ENCODE measurements at places on chromosomes 3 and 15.

- no peak for DNase-seq
Measured at GRCh38 chr3:14472471-14473351, 67.4 kb downstream of the GRIP2 start.

DNA sequence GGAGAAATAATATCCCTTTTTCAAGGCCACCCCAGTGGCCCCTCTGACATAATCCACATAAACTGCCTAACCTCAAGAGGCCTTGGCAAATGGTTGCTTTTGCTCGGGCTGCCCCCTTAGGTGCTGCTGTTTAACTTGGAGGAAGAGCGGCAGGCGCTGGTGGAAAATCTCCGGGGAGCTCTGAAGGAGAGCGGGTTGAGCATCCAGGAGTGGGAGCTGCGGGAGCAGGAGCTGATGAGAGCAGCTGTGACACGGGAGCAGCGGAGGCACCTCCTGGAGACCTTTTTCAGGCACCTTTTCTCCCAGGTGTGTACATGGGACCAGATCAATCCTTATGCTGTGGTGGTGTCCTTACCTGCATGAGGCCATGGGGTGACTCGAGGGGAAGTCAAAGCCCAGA is 15.0 kb downstream of the DUOX1 start:
- DNase-seq: no peak

GRCh38 chr3:53153264-53153823 is 7.7 kb upstream of the PRKCD start:
- no peak for DNase-seq

DNA sequence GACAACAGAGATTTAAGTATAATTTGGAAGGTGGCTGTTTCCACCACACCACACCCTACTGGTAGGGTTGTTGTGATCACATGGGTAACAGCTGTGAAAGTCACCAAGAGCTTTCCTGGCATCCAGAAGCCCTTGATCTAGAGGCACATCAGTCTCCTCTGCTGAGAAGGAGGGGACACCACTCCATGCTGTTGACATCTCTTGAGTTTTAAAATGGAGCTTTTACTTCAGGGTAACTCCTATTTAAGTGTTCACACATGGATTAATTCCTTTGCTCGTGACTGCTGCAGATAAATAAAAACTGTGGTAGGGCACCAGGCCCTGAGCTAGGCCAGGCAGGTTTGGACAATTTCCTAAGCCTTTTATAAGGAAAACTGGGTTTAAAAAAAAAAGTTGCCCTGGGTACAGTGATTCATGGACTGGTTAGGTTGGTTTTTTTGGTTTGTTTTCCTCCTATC is 7.5 kb downstream of the EXOSC7 start:
- no peak for DNase-seq

DNA sequence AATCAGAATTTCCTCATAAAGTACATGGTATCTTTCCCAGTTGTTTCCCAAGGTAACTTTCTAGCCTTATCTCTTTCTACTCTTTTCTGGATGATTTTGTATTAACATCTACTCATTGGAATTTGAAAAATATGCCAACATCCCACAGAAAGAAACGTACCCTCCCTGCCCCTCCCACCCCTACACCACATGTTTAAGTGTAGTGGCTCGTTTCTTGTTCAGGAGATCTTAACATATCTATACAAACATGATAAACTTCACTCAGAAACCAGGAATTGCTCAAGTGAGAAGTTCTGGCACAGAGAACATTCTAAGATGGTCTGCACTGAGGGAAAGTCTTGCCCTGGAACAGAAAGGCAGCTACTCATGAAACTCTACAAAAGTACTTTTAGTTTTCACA is 404.7 kb downstream of the SOX2 start:
- DNase-seq: no peak

GRCh38 chr3:57018246-57018645 is 42.2 kb upstream of the SPATA12 start:
- DNase-seq: no peak

- peak; percentile 69 for DNase-seq
Measured at GRCh38 chr3:160941885-160942494, 163.2 kb downstream of the B3GALNT1 start.

DNA sequence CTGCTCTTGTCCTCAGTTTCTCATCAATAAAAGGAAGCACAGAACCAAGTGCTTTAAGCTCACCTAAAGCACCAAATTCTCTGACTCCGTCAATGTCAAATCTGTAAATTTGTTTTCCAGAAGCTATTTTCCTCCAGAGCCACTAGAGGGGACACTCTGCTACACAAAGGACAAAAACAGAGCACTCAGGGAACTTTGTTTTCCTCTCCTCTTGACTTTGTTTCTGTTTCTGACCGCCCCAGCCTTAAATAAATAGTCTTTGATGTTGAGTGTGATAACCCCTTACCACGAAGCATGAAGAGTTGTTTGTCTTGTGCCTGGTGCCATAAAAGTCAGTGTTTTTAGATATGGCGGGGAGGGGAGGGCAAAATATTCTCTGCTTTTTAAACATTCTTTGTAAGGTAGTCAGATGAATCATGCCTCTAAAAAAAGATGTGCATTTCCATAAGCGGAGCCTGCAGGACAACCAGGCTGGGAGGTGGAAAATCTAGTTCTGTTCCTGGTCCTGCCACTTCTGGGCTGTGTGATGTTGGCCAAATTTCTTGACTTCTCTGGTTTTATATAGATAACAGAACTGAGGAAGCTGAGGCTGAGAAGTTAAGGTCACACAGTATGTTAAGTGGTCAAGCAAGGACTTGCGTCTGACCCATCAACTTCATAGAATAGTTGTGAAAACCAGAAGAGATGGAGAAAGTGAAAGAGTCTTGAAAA is 7.3 kb upstream of the ZBTB38 start:
- peak; percentile 69 for DNase-seq

DNA sequence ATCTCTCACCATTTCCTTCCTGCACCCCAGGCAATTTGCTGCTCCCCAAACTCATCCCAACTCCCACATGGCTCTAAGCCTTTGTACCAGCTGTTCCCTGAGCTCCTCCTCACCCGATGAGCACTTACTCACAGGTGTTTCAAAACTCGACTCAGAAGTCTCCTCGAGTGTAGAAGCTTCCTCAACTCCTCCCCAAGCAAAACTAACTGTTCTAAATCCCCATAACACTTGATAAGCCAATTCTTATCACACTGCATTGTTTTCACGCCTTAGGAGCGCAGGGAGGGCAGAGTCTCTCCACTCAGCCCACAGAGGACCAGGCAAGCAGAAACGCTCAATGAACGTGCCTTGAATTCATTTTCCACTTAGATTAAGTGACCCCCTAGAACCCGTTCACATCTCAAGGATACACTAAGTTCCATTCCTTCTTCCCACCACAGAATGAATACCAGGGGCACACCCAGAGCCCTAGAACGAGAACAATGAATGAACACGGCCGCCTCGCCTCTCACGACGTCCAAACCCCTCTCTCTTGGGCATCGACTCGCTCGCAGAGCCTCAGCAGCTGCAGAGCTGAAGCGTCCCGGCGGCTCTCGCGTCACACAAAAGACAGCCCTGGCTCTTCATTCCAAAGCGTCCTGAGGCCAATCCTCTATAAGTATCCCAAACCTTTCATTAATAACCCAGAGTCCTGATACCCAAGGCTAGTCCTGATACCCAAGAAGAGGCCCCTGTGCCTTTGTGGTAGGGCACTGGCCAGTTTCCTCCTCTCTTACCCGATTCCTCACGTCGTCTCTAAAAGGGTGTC is 1.1 kb downstream of the RAF1 start:
- DNase-seq: peak; percentile 32

DNA sequence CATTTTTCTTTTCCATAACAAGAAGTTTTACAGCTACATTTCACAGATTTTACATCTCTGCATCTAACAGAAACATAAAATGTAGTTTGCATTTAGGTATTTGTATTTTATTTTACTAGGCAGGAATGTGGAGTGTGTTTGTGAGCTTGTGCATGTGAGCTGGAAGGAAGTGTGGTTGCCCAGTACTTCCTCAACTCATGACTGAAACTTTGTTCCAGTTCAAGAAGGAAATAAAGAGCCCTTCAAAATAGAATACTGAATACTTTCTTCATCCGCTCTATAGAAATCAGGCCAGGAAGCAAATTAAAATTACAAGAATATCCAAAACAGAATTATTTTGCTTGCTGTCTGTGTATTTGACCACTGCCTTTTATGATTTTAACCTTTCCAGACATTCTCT is 81.3 kb downstream of the CHL1 start:
- DNase-seq: no peak

- no peak for DNase-seq
Measured at GRCh38 chr15:26102365-26102764, 239.2 kb upstream of the ATP10A start.

GRCh38 chr3:152381881-152382295 is 113.2 kb downstream of the MBNL1 start:
- DNase-seq: no peak

GRCh38 chr15:73190189-73190601 is 137.9 kb downstream of the NEO1 start:
- DNase-seq: no peak

DNA sequence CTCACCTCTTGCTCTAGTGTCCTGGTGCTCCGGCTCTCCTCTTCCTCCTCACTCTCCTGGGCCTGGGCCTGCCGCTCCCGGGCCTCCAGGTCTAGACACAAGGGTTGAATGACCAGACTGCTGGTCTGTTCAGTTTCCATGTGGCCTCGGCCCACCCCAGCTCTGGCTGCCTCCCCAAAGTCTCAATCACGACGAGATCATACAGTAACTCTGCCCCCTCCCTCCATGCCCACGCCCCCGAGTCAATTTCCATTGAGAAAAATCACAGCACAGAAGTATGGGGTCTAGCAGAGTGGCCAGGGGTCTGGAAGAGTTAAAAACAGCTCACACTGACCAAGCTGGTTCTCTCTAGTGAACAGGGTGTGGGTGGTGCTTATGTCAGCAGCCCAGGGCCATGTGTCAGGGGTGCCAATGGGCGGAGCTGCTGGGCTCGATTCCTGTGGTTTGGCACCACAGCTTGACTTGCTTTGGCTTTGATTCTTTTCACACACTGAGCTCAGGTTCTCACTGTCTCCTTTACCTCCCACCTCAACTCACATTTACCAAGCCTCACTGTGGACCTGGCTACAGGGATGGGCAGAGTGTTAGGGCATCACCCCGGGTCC is 6.9 kb downstream of the C15orf62 start:
- DNase-seq: peak; percentile 69

DNA sequence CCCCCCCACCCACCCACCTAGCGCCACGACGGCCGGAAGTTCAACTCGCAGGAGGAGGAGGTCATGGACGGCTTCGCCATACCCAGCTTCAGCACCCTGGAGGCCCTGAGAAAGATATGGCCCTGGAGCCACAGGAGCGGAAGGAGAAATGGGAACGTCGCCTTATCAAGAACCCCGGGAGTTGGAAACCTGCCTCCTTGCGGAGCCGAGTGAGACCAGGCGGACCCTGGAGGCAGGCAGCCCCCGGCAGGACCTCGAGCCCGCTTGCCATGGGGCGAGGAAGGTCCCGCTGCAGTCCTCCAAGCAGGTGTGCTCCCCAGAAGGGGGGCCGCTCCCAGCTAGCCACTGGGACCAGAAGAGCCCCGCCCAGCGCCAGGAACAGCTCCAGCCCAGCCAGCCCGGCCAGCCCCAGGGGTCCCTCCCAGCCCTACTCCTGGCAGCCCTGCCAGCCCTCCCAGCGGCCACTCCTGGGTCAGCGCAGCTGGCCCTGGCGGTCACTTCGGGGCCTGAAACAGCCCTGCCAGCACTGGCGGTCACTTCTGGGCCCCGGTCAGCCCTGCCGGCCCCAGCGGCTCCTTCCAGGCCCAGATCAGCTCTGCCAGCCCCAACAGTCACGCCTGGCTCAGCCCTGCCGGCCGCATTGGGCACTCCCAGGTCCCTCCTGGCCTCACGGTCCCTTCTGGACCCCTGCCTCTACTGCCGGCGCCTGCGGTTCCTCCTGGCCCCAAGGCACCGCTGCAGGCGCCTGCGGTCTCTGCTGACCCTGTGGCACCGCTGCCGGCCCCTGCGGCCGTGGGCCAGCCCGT is 10.3 kb upstream of the ROPN1B start:
- DNase-seq: no peak

- DNase-seq: no peak
Measured at GRCh38 chr3:56772952-56773938, 28.5 kb downstream of the ARHGEF3 start.

DNA sequence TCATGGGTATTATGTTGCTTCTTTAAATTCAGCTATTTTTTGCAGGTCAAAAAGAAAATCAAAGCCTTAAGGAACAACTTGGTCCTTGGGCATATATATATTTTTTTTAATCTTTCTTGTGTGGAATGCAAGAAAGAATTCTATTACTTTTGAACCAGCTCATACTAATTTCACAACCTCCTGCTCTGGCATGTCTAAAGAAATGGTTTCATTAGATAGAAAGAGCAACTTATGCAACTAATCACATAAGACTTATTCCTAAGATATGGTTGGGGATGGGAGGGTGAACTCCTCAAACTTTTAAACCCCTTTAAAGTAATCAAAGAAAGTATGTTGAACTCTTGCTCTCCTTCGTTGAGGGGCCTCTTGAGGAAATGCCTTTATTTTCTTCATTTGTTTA is 114.9 kb downstream of the GMNC start:
- DNase-seq: no peak

GRCh38 chr3:115251509-115251908 is 104.4 kb upstream of the ZBTB20 start:
- no peak for DNase-seq

DNA sequence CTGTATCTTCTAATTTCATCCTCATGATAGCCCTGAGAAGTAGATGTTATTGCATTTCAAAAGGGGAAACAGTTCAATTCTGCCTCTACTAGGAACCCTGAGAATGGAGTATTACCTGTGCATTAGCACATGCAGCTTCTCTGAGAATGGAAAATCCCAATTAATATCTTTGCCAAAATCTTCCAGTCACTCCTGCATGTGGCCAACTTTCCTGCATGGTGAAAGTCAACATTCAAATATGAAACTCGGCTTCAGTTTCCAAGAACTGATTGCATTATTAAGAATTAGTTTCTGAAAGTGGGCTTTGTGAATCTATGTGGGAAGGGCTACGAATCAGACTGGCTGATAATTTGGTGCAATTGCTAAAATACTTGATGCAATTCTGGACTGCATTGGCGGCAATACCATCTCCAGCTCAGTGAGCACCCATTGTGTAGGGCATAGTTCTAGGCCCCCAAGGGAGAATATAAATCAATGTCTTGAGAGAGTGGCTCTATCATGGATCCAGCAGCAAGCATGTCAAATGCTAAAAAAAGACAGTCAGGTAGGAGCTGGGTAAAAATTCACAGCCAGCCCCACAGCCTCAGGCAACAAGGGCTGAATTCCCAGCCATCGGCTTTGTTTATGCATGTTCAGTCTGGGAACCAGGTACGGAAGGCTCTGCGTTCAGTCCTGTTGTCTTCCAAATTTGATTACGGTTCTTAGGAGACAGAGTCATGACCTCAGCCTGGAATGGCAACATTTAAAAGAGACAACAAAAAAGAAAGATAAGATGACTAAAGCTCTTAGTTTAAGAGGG is 18.8 kb upstream of the BCL6 start:
- DNase-seq: no peak

- no peak for DNase-seq
Measured at GRCh38 chr15:67340630-67341029, 86.0 kb downstream of the IQCH start.

GRCh38 chr3:194204042-194204987 is 68.4 kb downstream of the HES1 start:
- DNase-seq: no peak

- peak; percentile 65 for DNase-seq
Measured at GRCh38 chr3:40580494-40581091, 55.8 kb downstream of the ZNF621 start.

GRCh38 chr3:111747490-111747889 is 111.6 kb upstream of the PHLDB2 start:
- DNase-seq: no peak
